ENCODE measurements at places on chromosomes 16 and 17.

DNA sequence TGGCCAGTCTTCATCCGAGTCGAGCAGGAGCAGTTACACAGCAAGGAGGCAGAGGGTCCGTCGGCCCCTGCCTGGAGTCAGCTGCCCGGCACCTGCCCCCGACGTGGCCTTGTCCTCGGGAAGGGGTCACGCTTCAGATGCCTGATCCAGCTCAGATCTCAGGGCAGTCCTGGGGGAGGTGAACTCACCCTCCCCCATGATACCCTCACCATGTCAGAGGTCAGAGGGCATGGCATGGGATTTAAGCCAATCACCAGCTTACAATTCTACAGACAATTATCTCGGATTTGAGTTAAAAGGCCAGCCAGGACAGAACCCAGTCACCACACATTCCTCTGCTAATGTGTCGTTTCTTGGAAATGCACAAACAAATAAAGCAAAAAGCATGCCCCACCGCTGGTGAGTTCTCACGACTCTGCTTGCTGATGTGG, 211.3 kb downstream of the FOXL1 start:
- DNase-seq, result no peak

- no peak for DNase-seq
These were observed 56.7 kb downstream of the TANGO6 start for GRCh38 chr16:68900009-68900408.

DNA sequence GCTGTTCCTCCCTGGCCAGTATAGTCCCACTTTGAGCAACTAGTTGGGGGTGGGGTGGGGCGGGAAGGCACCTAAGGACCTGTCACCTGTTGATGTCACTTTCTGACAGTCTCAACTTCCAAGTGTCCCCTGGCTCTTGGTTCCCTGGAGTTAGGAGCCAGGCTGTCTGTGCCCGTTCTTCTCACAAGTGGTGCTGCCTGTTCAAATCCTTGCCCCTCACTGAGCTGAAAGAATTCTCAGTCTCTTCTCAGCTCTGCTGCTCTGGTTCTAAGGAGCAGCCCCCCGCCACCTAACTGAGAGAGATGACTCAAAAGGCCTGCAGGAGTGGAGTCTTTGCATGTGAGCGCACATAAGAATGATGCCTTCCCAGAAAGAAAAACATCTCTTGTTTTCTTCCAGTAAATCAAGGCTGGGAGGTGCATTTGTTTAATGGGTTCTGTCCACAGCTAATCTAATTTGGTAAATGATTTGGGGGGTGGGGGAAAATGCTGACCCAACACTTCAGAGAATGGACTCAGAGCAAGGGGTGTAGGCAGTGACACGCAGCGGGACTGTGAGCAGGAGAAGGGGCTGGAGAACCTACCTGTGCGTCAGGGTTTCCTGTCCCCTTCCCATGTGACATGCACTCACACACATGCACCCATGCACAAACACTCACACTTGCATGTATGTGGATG, 78.2 kb upstream of the NLRP1 start:
- no peak for DNase-seq

- DNase-seq, result no peak
These were observed at the start of gene SULT1A2 for GRCh38 chr16:28596840-28597691. SULT1A2 (minus strand) TSS chr16:28597050; CDS start chr16:28595930, 1,120 bp downstream.

DNA sequence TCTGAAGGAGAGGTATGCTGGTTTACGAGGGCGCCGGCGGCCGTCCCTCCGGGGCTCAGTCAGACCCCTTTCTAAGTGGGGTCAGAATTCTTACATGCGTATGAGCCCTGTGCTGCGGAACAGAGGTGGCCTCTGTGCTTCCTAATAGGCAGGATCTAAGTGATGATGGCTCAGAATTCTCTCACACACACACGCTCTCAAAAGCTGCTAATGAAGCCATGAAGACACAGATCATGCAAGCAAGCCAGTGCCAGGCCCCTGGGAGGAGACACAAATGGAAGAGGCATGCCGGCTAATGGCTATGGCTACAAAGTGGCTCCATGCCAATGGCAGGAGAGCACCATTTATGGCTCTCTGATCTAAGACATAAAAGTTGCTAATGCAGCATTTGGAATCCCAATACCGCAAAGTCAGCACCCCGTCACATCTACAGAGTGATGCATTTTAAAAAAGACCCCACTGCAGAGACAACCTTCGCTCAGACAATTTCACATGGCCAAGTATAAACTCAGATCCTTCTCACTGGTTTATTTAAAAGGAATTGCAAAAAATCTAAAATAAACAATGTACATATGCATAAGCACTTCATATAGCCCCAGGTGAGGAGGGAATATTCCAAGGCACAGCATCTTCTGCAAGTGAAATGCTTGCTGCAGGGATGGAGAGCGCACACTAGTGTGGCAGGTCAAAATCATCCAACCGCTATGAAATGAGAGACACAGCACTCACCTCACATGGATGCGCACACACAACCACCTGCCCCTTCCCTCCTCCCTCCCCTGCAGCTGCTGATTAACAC, 24.5 kb downstream of the NPLOC4 start:
- no peak for DNase-seq

DNA sequence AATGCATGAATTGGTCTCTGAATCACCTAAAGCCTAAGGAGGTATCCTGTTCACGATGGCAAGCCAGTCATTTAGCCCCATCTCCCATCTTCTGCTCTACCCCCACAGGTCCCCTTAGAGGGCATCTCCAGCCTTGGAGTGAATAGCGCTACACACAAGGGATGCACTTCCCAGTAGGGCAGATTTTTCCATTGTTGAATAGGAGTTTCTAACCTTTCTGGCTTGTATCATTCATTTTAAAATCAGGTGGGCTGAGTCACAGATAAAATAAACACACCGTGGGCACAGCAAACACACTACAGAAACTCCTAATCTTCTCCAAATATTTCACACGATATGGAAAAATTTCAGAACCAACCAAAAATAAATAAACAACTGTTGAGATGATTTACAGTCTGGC, 201.2 kb upstream of the NOG start:
- no peak for DNase-seq

DNA sequence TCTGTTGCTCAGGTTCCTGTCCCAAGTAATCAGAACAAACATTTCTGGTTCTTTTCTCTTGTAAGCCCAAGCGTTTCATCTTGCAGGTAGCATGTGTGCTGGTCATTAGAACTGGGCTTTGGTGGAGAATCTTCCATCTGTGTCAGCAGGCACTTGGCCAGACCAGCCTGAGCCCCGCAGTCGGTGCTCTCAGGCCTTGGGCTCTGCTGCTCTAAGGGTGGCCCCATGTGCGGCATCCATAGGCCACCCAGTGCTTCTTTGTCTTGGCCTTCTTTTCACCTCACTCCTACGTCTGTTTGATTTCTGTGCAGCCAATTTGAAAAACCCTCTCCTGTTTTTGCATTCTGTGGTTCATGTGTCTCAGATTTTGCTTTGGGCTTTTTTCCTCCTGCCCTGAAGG, 51.6 kb downstream of the PLD6 start:
- no peak for DNase-seq

All from DMS153 (cell line).